ENCODE measurements at places on chromosomes 12 and 14.

DNA sequence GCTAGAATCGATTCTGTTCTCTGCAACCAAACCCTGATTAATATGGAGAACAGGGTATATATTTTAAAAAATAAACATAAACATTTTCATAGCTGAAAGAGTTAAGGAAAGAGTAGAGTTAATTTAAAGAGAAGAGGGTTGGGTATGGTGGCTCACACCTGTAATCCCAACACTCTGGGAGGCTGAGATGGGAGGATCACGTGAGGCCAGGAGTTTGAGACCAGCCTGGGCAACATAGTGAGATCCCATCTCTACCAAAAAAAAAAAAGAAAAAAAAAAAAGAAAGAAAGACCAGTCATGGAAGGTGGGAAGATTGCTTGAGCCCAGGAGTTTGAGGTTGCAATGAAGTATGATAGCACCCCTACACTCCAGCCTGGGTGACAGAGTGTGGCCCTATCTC is 25.5 kb downstream of the GTSF1 start:
- no peak for DNase-seq

DNA sequence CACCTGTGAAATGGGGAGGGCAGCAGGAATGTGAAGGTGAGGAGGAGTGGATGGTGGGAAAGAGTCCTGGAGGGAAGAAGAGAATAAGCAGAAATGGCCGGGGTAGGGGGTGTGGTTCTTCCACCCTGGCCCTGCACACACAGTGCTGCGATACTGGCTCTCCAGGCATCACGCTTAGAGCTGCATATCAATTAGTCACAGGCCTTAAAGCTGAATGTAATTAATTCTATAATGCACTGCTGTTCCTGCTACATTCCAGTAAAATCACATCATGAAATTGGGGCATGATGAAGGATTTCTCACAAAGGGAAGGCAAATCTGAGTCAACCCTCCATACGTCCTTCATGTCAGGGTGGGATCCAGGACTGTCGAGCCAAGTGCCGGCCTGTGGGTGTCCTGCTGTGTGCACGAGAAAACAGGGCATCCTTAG is 566.1 kb downstream of the BCL11B start:
- no peak for DNase-seq

- no peak for DNase-seq
These were observed 77.6 kb downstream of the SCAF11 start for GRCh38 chr12:45912774-45913173.

DNA sequence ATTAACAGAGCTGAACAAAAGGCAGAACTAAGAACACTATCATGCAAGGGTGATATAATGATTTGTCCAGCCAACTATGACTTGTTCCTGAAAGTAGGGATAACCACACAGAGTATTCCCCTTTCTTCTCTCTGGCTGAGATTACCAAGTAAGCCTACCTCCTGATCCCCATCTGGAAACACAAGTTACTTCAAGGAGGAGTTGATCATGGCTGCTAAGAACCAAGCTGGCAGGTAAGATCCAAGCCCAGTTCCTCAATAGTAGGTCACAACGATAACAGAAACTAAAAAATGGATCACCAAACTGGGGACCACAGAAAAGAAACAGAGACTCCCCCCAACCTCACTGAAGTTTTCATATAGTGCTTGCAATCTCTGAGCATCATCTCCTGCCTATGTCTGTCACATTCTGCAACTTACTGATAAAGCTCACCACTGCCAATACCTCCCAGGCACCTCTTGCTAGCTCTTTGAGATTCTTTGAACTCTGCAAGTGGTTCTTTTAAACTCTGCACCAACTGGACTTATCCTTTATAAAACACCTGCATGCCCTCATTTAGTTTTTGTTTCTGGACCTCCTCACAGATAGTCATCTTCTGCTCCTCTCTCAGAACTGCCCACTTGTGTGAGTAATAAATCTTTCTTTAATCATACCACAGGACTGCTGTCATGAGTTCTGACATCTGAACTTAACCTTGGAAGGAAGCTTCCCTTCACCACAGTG is 76.6 kb downstream of the LRP6 start:
- DNase-seq, result no peak

GRCh38 chr12:69563166-69563762 is 22.0 kb upstream of the CCT2 start:
- DNase-seq, result no peak

- no peak for DNase-seq
These were observed 37.9 kb upstream of the MDM1 start for GRCh38 chr12:68370006-68370590.

DNA sequence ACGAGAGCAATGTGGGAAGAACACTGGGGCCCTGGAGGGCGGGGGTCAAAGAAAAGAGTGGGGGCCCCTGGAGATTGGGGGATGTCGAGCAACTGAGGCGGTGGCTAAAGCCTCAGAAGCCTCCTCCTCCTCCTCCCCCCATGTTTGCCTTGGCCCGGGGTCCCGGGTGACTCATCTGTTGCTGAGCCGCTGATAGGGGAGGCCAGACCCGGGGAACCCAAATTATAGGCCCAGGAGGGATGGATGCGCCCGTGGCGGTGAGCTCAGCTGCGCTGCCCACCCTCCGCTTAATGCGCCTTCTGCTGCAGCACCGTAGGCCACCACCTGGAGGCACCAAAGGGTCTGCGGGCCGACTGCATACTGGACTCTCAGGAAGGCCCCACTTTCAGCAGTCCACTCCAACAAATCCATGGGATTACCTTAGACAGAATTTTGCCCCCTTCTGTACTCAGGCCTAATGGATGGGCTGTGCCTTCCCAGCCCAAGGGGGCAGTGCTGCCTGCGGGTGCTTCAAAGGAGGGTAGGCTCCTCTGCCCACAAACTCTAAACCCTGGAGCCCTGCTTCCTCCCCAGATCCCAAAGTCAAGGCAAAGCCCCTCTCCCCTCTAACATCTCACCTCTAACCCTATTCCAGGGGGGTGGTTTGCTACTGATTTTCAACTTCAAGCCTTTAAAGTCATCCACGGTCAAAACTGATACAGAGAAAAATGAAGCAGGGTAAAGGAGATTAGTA is 2.6 kb upstream of the WNT10B start:
- peak; percentile 68 for DNase-seq
